ENCODE measurements at places on chromosomes 12 and 14.

DNA sequence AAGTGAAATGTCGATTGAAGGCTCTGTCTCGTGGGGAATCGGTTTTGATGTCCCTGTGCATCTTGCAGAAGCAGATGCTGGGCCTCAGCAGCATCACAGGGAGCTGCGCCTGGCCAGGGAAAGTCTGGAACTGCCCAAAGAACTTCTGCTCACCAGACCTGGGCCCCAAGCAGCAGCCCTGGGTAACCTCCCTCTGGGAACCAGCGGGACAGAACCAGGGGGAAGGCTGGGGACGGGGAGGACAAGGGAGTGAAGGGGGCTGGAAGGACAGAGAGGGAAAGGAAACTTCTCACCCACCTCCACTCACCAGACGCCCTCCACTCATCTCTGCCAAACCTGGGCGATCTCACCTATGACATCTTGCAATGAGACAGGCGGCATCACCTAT, 26.8 kb upstream of the C14orf180 start:
- H3K36me3 ChIP-seq = no peaks in the 10 kb centered on the region
- H3K27me3 ChIP-seq = no peaks in the 10 kb centered on the region
- H3K4me3 ChIP-seq = no peak overlapping the region

- DNase-seq = no peak
- no peak overlapping the region for H3K4me3 ChIP-seq
- H3K4me1 ChIP-seq = peaks cover 4% of the 10 kb centered on the region
- no peaks in the 10 kb centered on the region for H3K36me3 ChIP-seq
- no peak overlapping the region for H3K27ac ChIP-seq
Observed at GRCh38 chr12:107447336-107447735, 238.3 kb upstream of the PWP1 start.

DNA sequence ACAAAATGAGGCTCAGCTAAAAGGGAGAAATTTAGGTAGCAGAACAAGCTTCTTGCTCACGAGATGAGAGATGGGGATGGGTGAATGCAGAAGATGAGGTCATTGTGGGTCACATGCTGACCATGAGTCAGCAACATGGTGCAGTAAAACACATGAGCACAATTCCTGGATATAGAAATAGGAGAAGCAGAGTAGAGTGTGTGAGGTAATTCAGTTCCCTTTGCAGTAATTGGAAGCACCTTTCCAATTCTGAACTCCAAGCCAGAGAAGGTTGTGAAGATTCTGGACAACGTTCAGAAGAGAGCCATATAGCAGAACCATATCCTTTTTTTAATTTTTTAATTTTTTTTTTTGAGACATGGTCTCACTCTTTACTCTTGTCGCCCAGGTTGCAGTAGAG, 62.0 kb upstream of the LMNTD1 start:
- no peaks in the 10 kb centered on the region for H3K36me3 ChIP-seq
- no peak for DNase-seq
- H3K27ac ChIP-seq = no peak overlapping the region

- H3K4me3 ChIP-seq = no peak overlapping the region
- peaks cover 8% of the 10 kb centered on the region for H3K4me1 ChIP-seq
- H3K27ac ChIP-seq = no peak overlapping the region
- no peaks in the 10 kb centered on the region for H3K36me3 ChIP-seq
Observed at GRCh38 chr14:33356181-33356580, 417.5 kb downstream of the NPAS3 start.

DNA sequence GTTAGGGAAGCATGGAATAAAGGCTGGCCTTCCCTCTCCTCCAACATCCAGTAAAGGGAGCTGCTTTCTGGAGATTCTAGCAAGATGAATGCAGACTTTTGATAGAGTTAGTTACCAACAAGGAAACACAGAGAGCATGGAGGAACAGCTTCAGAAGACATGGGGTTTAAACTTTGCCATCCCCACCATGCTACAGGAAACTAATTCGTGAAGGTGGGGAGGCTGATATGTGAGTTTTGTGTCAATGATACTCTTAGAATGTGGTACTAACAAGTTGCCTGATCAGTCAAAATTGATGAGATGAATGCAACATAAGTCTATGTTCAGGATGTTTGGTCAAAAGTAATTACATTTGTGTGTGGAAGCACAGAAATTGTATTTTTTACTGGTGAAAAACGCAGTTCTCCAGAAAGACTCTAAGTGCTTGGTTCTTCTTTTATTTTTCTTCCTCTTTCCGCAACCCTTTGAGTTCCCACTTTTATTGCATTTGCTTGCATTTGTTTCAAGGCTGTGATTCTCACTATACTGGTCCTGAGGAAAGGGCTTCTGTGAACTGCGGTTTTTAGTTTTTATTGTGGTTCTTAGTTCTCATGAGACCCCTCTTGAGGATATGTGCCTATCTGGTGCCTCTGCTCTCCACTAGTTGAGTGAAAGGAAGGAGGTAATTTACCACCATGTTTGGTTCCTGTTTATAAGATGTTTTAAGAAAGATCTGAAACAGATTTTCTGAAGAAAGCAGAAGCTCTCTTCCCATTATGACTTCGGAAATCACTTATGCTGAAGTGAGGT, at the start of gene CLEC4A:
TSS of gene CLEC4A (plus strand) at position 494 of the 789 bp plus-strand sequence. CDS start at position 756, 262 bp downstream.
- H3K27me3 ChIP-seq = no peaks in the 10 kb centered on the region
- H3K36me3 ChIP-seq = peaks cover 14% of the 10 kb centered on the region
- DNase-seq = no peak
- no peak within 1 kb of the TSS for H3K27ac ChIP-seq
- H3K4me1 ChIP-seq = no peaks in the 10 kb centered on the region

DNA sequence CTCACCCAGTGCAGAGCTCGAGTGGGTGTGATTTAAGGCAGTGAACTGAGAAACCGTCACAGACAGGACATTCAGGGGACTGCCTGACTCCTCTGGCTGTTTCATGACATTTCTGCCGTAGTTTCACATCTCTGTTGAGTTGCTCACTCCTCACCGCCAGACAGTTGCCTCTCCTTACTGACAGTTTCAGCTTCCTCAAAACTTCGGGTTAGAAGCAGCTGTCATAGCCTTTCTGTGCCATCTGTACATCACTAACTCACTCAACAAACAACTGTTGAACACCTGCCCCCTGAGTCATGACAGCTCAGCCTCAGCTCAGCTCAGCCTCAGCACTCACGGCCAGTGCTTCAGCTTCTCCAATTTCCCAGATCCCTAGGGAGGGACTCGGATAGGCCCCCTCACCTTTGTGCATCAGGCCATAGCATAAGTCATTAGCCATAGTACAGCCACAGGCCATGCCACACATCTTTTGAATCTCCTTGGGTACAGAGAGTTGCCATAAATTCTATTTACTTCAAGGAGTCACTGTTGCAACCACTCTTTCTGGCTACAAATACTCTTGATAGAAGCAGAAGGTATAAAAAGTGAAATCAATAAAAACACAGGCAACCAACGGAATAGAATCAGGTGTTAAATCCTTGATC, 6.2 kb upstream of the SLC15A4 start:
- H3K36me3 ChIP-seq = no peaks in the 10 kb centered on the region
- DNase-seq = no peak
- no peak overlapping the region for H3K27ac ChIP-seq
- H3K4me1 ChIP-seq = no peaks in the 10 kb centered on the region
- H3K4me3 ChIP-seq = no peak overlapping the region

GRCh38 chr12:53292426-53292825, 2.9 kb upstream of the PFDN5 start:
- peaks cover 23% of the 10 kb centered on the region for H3K4me1 ChIP-seq
- no peaks in the 10 kb centered on the region for H3K27me3 ChIP-seq
- H3K36me3 ChIP-seq = no peaks in the 10 kb centered on the region
- DNase-seq = no peak

GRCh38 chr12:102144221-102144620, 24.2 kb downstream of the PARPBP start:
- no peak overlapping the region for H3K27ac ChIP-seq
- no peak overlapping the region for H3K4me3 ChIP-seq
- no peak for DNase-seq
- no peaks in the 10 kb centered on the region for H3K27me3 ChIP-seq
- H3K36me3 ChIP-seq = no peaks in the 10 kb centered on the region

- H3K4me3 ChIP-seq = no peak overlapping the region
- no peak for DNase-seq
- no peaks in the 10 kb centered on the region for H3K36me3 ChIP-seq
- H3K27ac ChIP-seq = no peak overlapping the region
- H3K4me1 ChIP-seq = no peaks in the 10 kb centered on the region
Observed at GRCh38 chr12:91216871-91217270, 34.3 kb upstream of the DCN start.

- no peaks in the 10 kb centered on the region for H3K27me3 ChIP-seq
- no peak overlapping the region for H3K4me3 ChIP-seq
- peaks cover 63% of the 10 kb centered on the region for H3K36me3 ChIP-seq
- peak; percentile 55 for DNase-seq
Observed at GRCh38 chr12:108568338-108569154, 6.2 kb downstream of the ISCU start.

GRCh38 chr12:119592232-119592631, 1.3 kb upstream of the TMEM233 start:
- H3K27ac ChIP-seq = no peak overlapping the region
- peak; percentile 24 for DNase-seq
- no peaks in the 10 kb centered on the region for H3K27me3 ChIP-seq
- no peaks in the 10 kb centered on the region for H3K4me1 ChIP-seq

DNA sequence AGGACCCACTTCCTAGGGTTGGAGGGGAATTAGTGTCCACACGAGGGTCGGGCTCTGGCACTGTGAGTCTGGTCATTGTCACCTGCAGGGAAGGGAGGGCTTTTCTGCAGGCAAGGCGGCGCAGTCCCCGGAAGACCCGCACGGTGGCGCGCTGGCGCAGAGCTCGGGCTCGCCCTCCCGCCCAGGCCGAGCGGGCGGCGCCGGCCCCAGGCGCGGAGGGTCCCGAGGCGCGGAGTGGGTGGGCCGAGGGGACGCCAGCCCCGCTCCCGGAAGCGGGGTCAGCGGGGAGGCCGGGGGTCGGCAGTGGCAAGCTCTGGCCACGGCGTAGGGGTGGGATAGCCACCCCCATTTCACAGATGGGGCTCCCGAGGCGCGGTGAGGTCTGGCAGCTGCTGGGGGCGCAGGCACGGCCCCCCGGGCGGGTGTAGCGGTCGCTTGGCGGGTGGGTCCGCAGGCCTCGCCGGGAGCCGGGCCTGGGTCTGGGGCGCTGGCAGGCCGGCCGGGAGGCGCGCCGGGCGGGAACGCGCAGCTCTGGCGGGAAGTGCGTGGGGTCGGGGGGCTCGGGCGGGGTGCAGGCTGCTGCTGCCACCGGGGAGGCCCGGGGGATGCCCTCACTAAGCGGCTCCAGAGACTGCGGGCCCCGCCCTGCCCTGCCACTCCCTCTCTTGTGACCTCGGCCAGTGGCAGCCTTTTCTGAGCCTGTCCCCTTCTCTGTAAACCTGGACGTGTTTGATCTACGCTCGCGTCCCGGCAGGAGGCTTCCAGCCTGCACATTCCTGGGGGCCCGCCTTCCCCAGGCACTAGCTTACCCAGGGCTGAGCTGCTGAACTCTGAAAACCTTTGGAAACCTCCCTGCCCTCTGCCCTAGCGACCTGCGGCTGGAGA, 46.1 kb downstream of the CYP46A1 start:
- peak overlapping the region; percentile 65 for H3K4me3 ChIP-seq
- H3K27me3 ChIP-seq = no peaks in the 10 kb centered on the region
- H3K36me3 ChIP-seq = no peaks in the 10 kb centered on the region
- no peak for DNase-seq
- H3K27ac ChIP-seq = peak overlapping the region; percentile 68

GRCh38 chr12:72084880-72085279, 146.2 kb downstream of the TPH2 start:
- H3K27me3 ChIP-seq = no peaks in the 10 kb centered on the region
- H3K27ac ChIP-seq = no peak overlapping the region
- H3K4me3 ChIP-seq = no peak overlapping the region

DNA sequence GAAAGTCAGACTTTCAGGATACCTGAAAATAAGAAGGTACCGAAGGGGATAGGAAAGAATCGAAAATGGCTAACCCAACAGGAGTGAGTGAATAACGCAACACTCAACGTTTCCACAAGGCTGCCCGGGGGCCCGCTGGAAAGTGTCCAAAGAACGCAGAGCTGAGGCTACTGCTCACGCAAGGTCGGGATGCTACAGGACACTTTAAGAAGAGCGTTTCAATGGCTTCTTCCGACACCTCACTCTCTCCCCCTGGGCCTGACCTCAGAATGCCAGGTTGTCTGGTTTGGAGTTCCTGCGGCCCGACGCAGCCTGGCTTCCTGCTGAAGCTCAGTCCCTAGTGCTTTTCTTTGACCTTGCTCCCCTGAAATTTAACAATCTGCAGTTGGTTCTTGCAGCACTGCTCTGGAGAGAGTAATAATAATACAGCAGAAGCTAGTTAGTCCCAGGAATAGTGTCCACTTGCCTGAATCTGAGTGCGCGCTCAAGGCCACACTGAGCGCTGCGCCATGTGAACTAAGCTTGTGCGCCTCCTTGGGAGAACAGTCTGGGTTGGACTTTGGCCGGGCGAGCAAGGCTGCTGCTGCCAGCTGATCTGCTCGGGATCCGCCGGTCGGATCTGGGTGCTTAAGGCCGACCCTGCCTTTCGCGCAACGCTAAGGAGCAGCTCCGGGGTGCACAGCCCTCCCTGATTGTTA, 2.0 kb upstream of the ALX1 start:
- H3K36me3 ChIP-seq = no peaks in the 10 kb centered on the region
- H3K4me1 ChIP-seq = peaks cover 17% of the 10 kb centered on the region
- no peak overlapping the region for H3K27ac ChIP-seq
- no peak for DNase-seq
- H3K27me3 ChIP-seq = peaks cover 65% of the 10 kb centered on the region
- no peak overlapping the region for H3K4me3 ChIP-seq

GRCh38 chr12:49689785-49690184, 17.4 kb downstream of the FMNL3 start:
- H3K27me3 ChIP-seq = no peaks in the 10 kb centered on the region
- H3K4me3 ChIP-seq = no peak overlapping the region
- H3K4me1 ChIP-seq = peaks cover 4% of the 10 kb centered on the region
- no peak for DNase-seq

DNA sequence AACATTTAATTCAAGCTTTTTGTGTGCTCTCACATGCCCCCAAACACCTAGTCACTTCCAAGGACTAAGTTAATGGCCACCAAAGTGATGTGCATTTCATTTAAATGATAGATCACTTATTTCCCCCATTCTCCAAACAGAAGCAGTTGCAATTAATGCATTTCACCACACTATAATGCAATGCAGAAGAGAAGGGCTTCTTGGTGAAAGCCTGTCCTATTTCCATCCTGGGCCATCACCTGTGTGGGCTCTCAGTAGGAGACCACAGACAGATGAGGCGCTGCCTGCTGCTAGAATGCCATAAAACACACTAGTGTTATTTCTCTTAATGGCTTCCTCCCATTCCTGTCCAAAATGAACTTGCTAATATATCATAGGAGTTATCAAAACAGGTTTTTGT, 151.2 kb downstream of the GPR65 start:
- DNase-seq = peak; percentile 68
- H3K4me3 ChIP-seq = no peak overlapping the region
- H3K27me3 ChIP-seq = no peaks in the 10 kb centered on the region
- H3K27ac ChIP-seq = no peak overlapping the region
- no peaks in the 10 kb centered on the region for H3K36me3 ChIP-seq
- H3K4me1 ChIP-seq = no peaks in the 10 kb centered on the region

GRCh38 chr14:40909906-40910305, 696.8 kb upstream of the LRFN5 start:
- H3K36me3 ChIP-seq = no peaks in the 10 kb centered on the region
- H3K4me1 ChIP-seq = no peaks in the 10 kb centered on the region

GRCh38 chr14:53491256-53491883, 338.2 kb upstream of the DDHD1 start:
- no peaks in the 10 kb centered on the region for H3K36me3 ChIP-seq
- H3K27ac ChIP-seq = no peak overlapping the region
- no peak for DNase-seq
- H3K4me1 ChIP-seq = no peaks in the 10 kb centered on the region
- no peak overlapping the region for H3K4me3 ChIP-seq
- H3K27me3 ChIP-seq = no peaks in the 10 kb centered on the region

- H3K27me3 ChIP-seq = no peaks in the 10 kb centered on the region
- no peak for DNase-seq
- H3K4me3 ChIP-seq = no peak overlapping the region
- no peaks in the 10 kb centered on the region for H3K4me1 ChIP-seq
- H3K27ac ChIP-seq = no peak overlapping the region
Observed at GRCh38 chr12:69027411-69027881, 94.5 kb upstream of the CPM start.

All from esophagus muscularis mucosa (tissue), 4 donors.